ENCODE measurements at places on chromosomes 11 and 22.
A peak's percentile ranks its signal among the peaks of the same experiment; 100 is the strongest.

GRCh38 chr11:64334764-64335735 is 5.0 kb upstream of the CCDC88B start:
- no peak for DNase-seq

DNA sequence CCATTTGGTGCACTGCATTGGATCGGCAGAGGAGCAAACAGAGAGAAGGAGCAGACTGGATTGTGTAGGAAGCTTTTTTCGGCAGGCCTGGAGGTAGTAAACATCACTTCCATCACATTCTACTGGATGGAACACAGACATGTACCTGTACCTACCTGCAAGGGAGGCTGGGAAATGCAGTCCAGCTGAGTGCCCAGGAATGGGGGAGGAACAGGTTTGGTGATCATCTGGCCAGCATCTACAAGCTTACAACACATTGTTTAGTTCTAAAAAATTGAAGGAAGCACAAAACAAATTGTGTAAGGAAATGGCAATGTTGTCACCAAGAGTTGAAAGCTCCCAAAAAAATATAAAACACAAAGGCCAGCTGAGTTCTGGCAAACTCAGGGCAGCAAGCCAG is 19.1 kb downstream of the SMIM38 start:
- DNase-seq: no peak

- DNase-seq: peak; percentile 79
Measured at GRCh38 chr11:130389335-130389935, 39.0 kb downstream of the ADAMTS8 start.

DNA sequence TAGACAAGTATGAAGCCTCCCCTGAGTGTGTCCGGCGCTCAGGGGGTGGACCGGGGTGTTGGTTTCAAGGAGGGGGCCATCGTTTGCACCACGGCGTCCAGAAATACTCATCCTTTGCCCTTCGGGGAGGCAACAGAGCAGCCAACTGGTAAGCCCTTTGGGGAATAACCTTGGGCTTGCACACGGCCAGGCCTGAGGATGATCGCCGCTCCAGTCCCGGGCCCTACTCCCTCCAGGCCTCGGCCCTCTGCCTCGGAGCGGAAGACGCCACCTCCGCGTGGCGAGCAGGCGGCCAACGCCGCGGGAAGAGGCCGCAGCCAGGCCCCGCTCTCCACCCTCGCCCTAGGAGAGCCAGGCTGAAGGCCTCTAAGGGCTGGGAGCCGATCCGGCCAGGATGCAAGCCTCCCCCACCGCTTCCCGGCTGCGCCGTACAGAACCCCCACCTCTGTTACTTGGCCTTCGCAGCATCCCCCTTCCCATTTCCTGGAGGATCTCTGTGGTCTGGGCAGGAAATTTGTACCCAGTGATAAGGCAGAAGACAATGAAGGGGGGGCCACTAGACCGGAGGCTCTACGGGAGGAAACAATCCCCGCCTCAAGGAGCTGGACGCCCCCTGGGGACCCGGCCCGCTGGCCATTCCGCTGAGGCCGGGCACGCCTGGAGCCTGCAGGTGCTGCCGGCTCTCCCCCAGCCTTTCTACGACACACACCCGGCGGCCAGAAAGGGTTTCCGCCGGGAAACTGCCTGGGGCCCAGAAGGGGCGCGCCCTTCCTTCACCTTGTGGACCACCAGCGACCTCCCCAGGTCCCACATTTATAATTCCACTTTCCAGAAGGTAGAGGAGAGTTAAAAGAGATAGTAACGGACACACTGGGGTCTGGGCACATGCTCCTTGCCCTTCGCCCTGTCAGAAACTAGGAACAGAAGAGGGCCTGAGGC is 2.6 kb downstream of the ESAM start:
- DNase-seq: no peak

GRCh38 chr22:19051381-19052072 is 70.7 kb downstream of the DGCR2 start:
- DNase-seq: no peak

DNA sequence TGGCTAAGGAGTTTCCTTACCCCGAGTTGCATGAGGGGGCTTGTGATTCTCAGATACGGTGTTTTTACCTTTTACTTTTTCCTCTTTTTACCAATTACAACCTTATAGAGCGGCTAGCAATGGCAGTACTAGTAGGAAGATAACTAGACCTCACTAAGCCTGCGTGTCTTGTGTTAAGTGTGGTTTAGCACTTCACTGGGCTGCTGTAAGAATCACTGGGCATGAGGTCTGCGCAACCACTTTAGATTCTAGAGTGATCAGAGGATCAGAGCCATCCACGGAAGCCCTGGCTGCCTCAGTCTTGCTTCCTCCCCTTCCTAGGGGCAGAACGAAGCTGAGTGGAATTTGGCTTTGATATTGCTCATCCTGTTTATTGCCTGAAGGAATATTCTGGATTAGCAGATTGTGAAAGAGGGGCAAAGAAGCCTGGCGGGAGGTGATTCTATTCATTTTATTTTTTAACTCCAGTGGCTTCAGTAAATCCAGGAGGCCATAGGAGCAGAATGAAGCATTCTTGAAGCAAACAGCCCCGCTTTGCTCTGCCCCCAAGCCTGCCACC is 88.5 kb downstream of the GRAMD1B start:
- DNase-seq: no peak

DNA sequence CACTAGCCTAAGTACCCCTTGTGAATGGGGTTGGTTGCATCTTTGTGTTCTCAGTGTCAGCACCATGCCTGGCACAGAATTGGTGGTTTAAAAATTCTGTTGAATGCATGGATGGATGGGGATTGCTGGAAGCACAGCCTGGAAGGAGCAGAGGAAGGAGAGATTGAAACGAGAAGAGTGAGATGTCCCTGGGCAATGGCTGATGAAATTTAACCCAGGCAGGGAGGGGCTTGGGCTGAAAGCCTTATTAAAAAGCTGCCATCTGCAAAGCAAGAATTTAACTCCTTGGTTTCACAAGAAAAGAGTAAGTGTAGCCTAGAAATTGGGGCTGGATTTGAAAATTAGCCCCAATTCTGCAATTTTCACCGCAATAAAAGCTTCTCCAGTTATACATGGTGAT is 126.7 kb downstream of the TEAD1 start:
- DNase-seq: no peak

GRCh38 chr22:20550057-20550817 is 42.8 kb downstream of the MED15 start:
- no peak for DNase-seq

DNA sequence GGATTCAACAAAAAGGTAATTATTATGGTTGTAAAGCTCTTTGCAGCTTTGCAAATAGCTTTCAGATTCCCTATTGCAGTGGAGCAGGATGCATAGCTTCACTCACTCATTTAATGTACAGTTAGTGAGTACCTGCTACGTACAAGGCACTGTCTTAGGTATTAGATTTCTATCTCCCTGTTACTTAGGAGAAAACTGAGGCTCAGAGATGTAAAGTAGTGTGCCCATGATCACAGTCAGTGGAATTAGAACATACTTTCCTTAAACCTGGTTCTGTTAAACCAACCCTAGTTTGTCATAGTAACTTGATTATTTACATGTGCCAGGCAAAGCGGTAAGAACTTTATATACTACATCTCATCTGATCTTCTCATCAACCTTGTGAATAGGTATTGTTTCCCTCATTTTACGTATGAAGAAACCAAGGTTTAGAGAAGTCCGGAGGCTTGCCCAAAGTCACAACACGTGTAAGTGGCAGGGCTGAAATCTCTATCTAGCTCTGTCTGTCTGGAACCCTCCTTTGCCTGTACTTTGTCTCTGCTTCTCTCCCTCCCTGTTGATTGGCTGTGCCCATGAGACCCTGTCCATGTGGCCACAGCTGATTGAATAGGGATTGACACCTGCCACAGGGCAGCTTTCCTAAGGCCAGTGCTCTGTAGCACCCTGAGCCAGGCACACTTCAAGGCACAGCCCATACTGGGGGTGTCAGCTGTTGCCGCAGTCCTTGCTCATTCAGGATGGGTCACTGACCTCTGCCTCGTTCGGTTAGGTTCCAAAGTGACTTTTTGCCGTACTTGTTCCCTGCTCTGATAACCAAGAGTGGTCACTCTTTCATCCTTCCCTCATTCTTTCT is 63.8 kb upstream of the PRSS23 start:
- no peak for DNase-seq

DNA sequence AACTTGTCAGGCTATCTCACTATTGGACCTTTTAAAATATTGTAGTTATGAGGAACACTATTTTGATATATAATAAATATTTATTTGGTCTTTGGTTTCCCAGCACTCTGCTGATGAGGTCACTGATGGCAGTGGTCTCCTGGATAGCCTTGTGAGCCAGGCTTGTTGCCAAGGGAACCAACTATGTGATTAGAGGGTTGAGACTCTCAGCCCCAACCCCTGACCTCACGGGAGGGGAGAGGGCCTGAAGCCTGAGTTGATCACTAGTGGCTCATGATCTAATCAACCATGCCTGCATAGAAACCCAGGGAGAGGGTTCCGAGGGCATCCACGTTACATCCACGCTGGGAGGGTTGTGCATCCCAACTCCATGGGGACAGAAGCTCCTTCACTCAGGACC is 10.8 kb downstream of the PANX1 start:
- DNase-seq: no peak

GRCh38 chr11:128898580-128899344 is 7.6 kb downstream of the KCNJ5 start:
- no peak for DNase-seq

- DNase-seq: no peak
Measured at GRCh38 chr11:84906995-84907394, 720.1 kb downstream of the DLG2 start.

DNA sequence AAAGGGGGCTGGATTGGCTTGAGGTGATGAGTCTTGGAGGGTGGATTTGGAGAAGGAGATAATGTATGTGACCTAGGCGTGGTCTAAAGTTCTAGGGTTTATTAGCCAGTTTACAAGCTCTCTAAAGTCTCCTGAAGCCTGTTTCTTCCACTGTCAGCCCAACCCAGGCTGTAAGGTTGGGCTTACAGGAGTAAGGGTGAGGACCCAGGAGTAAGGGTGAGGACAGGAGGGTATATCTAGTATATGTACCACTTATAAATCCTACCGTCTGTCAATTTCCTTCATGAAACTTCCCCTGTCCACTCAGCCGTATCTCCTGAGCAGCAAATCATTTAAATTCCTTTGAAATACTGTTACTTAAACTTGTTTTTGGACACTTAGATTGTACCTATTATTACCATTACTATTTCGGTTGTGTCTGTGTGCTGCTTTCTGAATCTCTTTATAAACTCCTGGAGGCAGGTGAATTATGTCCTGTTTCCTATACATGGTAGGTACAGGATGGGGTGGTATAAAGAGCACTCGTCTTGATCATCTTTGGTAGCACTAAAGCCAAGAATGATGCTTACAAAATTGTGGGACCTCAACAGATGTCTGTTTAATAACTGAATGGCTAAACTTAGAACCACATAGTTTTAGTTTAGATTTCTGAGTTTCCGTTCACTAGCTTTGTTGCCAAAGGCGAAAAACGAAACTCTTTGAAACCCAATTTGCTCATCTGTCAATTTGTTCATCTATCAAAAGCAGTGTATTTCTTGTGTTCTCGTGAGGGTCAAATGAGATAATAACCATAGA is 192.0 kb downstream of the GRIK4 start:
- DNase-seq: no peak

GRCh38 chr11:16155448-16155847 is 200.9 kb downstream of the SOX6 start:
- no peak for DNase-seq

- DNase-seq: no peak
Measured at GRCh38 chr11:68438658-68439259, 21.8 kb upstream of the PPP6R3 start.

GRCh38 chr11:73401924-73402833 is 26.0 kb downstream of the RELT start:
- no peak for DNase-seq

DNA sequence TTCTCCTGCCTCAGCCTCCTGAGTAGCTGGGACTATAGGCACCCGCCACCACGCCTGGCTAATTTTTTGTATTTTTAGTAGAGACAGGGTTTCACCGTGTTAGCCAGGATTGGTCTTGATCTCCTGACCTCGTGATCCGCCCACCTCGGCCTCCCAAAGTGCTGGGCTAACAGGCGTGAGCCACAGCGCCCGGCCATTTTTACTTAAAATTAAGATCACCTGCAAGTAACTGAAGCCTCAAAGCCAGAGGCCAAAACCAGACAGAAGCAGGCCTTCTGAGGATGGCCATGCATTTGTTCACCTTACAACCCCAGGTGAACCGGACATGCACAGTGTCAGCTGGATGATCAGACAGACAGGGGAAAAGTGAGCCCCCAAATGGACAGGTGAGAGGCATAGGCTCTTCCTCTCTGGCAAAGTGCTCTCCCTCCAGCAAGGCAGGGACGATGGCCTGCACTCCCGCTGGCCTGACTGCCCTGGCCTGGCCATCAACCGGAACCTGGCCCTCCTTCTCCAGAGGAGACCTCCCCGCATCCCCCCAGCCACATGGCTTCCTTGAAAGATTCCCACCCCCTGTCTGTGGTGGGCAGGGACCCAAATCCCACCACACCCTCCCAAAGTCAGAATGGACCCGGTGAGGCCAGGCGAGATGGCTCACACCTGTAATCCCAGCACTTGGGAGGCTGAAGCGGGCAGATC is 25.9 kb downstream of the APOBEC3H start:
- no peak for DNase-seq

DNA sequence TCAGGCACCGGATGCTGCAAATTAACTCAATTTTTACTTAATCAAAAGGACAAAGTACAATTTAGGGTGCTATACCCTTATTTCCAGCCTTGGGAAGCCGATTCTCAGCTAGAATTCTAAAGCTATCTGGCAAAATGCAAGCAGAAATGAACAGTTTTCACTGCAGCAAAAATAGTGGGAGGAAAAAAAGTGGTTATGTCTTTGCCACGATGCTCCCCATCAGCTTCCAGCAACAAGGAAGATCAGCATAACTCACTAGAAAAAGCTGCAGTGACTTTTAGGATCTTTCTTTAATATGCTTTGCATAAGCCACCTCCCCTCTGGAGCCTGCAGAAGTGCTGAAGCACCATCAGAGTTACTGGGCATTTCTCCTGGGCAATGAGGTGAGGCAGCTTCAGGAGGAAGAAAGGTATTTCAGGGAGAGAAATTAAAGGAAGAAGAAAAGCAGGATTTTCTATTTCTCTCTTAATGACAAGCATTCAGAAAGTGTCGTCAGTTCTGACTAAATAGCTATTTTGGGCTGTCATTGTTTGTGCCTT is 702.9 kb downstream of the DLG2 start:
- DNase-seq: no peak

DNA sequence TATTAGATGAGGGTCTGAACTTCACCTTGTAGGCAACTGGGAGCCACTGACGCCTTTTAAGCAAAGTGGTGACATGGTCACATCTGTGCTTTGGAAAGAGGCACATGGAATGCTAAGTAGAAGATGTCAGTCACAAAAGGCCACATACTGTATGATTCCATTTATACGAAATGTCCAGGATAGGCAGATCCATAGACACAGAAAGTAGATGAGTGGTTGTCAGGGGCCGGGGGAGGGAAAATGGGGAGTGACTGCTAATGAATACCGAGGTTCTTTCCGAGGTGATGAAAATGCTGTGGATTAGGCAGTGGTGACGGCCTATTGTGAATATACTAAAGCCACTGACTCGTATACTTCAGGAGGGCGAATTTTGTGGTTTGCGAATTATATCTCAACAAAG is 20.6 kb downstream of the NECTIN1 start:
- DNase-seq: no peak

GRCh38 chr11:133948711-133949110 is 8.1 kb downstream of the IGSF9B start:
- no peak for DNase-seq

All from CD8-positive, alpha-beta T cell (primary cell).